ENCODE measurements at places on chromosomes 5 and 9.

GRCh38 chr9:36802201-36802920 is 229.7 kb downstream of the MELK start:
- no peak for DNase-seq

DNA sequence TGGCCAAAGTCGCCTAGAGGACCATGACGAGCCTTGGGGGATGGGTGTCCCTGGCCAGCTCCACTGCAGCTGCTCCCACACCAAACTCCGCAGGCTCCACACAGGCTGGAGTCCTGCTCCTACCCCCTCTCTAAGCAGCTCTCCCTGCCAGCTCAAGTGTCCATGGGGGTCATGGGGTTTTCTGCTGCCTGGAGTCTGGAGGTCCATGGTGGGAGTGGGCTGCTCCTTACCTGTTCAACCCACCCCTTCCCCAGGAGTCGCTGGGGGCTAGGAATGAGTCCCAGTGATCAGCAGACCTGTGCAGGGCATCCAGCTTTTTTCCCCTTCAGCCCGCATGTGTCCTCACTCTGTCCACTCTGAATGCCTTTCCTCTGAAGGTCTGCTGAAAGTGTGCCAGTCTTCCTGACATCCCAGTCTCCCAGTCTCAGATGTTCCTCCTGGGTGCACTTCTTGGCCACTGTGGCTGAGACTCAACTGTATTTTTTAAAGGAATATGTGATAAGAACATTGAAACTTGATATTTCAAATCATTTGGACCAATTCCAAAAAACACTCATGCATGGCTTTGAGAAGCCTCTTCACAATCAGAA is 261.3 kb upstream of the ANKH start:
- DNase-seq = no peak

GRCh38 chr9:27398982-27399653 is 102.2 kb upstream of the EQTN start:
- no peak for DNase-seq

- no peak for DNase-seq
Observed at GRCh38 chr9:107933516-107933915, 443.9 kb upstream of the KLF4 start.

DNA sequence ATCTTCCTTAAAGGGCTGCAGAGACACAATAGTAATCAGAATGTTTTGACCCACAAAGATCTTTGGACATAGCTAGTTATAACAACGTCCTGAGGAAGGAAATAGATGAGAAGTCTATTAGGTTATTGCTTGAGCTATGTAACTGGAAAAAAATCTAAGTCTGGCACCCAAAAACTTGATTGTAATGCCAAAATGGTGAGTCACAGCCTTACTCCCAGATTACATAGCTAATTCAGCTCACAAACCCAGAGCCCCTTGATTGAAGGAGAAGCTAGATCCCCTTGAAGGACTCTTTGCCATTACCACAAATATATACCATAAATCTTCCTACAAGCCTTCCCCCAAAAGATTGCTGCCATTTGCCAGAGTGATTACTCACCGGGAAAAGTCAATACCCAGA is 341.8 kb upstream of the KIF2A start:
- no peak for DNase-seq

DNA sequence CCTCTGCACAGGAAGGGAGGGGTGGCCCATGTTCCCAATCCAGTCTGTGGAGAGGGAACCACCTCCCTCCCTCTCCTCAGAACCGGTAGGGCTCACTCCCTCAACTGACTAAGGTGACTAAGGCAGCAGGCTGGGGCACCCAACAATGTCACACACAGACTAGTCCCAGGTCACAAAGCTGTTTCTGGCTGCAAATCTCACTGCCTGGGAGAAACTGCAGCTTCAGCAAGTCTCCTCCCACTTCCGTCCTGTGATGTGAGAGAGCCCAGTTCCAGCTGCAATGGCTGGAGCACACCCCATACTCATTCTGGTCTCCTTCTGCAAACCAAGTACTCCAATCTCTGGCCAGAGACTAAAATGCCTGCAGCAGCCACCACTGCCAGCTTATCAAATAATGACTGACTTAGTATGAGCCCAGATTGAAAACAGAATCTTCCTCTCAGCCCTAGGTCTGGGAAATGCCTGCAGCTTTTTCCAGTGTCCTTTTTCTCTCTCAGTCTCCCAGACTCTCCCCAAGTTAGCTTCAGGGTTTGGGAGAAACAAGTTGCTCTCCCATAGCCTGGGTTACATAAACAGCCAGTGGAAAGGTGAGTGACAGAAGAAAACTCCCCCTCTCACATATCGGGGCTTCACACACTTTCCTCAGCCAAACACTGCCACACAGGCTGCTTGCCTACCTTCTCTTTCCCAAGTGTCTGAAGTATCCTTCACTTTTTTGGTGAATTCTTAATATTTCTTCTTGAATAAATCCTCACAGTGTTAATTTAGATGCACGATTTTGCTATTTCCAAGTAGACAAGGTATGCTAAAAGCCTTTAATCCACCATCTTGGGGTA is 247.4 kb upstream of the RASA1 start:
- DNase-seq = no peak

GRCh38 chr5:142507531-142508372 is 178.1 kb downstream of the FGF1 start:
- DNase-seq = no peak

DNA sequence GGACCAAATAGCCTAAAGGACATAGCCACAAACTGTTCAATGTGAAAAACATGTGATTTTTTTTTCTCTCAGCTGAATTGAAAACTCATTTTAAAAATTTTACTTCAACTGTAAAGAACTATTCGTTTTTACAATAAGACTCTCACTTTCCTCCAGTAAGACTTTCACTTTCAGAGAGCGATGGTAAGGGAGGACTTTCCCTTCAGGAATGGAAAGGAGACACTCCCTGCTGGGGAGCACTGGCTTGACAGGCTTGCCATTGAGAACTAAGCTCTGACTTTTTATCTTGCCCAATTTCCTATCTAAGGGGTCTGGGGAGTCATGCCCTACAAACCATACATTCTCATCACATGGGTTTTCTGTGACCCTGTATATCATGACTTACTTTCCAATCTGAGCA is 186.7 kb downstream of the CFAP90 start:
- no peak for DNase-seq

GRCh38 chr9:135993765-135994500 is 32.8 kb upstream of the UBAC1 start:
- no peak for DNase-seq

GRCh38 chr5:96977228-96977627 is 41.3 kb downstream of the LNPEP start:
- DNase-seq = no peak

GRCh38 chr5:97936231-97936630 is 753.2 kb upstream of the RIOK2 start:
- DNase-seq = no peak

- no peak for DNase-seq
Observed at GRCh38 chr9:70177121-70177520, 81.7 kb upstream of the SMC5 start.

DNA sequence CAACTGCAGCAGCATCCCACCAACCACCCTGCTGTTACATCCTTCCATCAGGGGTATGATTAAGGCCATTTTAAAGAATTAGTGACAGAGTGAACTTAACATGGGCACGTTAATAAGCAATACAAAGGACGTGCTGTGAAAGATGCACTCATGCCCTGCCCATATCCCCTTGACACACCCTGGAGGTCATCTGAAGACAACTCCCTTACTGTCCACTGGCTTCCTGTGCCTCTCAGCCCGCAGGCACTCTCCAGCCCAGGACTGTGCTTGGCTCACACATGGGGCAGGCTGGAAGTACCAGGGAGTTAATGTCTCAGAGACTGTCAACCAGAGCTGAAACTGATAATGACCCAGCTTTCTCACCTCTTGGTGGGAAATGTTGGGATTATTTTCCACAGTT is 81.8 kb downstream of the TRIM36 start:
- DNase-seq = no peak

DNA sequence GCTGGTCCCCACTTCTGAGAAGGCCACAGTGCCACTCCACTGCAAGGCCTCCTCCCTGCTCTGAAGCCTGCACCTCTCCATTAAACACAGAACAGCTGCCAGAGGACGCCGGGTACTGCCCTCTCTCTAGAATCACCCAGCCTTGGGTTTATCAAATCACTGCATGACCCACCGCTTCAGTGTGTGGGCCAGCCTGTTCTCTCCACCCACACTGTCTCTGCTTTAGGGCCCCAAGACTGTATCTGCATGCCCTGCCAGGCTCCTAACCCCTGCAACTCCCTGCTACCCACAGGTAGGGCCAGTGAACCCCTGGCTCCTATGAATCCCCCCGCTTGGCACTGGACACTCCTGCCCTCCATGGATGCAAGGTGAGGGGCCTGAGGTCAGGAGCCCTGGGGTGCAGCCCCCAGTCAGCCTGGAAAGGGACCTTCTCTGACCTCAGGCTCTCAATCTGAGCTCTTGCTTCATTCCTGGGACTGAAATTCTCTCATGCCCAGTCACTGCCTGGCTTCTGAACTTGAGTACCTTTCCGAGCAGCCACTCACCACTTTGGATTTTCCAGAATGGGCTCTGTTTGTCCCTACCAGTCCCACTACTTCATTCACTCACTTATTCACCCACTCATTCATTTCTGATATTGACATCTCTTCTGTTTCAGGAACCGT is 206.3 kb downstream of the GABBR2 start:
- no peak for DNase-seq

Measured in activated CD8-positive, alpha-beta memory T cell treated with anti-CD3 and anti-CD28 coated beads for 1 hour (primary cell).